Activated B cell treated with CpG ODN at 0.5 μM for 24 hours (primary cell): ENCODE measurements at places on chromosomes 12 and 14.

DNA sequence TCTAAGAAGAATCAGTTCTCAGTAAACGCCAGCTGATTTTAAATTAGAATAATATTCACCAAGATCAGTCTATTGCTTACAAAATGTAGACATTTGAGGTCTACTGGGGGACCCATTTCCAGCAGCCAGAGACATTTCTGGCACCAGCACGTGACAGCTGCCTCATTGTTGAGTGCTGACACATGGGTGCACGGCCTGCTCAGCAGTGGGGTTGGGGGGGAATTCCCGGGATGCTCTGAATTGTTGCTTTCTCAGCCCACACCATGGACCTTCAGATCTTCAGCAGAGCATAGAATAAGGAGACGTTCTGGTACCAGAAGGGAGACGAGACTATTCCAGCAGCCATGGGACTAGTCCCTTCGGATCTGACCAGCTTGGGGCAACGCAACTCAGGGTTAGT is 18.3 kb downstream of the PLEKHG7 start:
- no peak for DNase-seq

DNA sequence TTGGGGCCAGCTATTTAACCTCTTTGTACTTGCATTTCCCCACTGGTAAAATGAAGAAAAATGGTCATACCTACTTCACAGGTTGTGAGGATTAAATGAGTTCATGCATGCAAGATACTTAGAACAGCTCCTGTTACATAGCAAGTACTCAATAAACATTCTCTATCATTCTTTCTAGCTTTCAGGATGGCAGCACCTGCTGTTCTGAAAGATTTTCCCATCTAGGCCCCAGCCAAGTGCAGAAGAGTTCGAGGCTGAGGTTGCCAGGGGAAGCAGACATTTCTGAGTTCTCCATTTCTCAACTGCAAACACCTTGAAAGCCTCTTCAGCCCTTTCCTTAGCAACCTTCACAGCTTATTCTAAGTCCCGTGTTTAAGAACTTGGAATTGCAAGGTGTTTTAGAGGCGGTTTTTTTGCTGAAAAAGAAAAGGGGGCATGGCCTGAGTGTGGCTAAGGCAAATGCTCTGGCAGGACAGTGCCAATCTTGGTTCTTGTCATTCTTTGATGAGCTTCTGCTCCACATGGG is 73.0 kb upstream of the PRMT8 start:
- DNase-seq = no peak

DNA sequence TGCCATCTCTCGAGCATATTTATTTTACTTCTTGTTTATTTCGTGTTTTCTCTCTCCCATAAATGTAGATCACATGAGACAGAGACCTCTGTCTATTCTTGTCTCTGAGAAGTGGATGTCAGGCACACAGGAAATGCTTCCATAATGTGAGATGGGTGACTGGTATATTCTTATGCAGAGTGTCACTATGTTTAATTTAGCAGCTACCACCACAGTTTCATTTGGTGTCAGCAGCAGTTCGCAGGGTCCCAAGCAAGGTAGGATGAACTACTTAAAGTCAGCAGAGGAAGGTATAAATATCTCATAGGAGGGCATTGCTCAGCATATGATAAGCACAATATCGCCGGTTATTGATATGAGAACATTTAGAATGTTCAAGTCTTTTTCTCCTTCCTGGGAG is 180.9 kb upstream of the CNTN1 start:
- DNase-seq = no peak

- no peak for DNase-seq
Observed at GRCh38 chr12:45913631-45914030, 76.7 kb downstream of the SCAF11 start.

GRCh38 chr12:79482323-79482722 is 208.4 kb downstream of the PAWR start:
- DNase-seq = no peak

- DNase-seq = no peak
Observed at GRCh38 chr12:131592972-131593371, 117.9 kb upstream of the SFSWAP start.

GRCh38 chr12:121065345-121065744 is 26.3 kb upstream of the OASL start:
- DNase-seq = no peak

- DNase-seq = no peak
Observed at GRCh38 chr12:104687823-104688573, 231.2 kb downstream of the CHST11 start.

DNA sequence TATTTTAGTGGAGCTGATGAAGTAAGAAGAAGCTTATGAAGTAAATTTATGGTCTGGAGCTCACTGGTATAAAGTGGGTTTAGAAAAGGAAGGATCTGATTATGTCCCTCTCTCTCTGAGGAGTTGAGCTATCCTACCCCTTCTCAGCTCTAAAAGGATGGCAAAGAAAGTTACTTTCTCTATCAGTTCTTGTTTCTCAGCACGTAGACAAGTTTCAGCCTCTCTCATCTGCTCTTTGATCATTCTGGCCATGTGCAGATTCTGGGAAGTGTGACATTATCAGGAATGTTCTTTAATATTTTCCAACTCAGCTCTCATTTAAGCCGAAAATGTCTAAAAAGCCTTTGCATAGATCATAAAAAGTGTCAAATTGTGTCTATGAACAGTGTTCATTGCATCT is 5.8 kb upstream of the EGLN3 start:
- DNase-seq = no peak

GRCh38 chr12:109309381-109310246 is 530 bp upstream of the FOXN4 start:
- no peak for DNase-seq

GRCh38 chr12:110146986-110147385 is 22.8 kb downstream of the IFT81 start:
- no peak for DNase-seq

DNA sequence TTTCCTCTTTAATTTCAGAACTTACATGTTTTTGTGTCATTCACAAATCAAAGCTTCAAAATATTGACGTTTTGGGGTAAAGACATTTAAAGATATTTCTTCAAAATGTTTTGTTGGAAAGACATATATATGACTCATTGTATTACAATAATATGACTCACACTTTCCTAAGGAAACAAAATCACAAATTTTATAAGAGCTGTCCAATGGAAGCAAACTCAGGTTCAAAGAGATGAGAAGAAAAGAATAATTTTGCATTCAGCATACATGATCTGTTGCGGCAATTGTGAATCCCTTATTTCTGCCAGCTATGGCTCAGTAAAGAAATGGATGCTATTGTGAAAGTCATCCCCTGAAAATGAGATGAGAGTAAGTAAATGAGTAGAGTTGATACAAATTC is 82.7 kb downstream of the GRIP1 start:
- no peak for DNase-seq

DNA sequence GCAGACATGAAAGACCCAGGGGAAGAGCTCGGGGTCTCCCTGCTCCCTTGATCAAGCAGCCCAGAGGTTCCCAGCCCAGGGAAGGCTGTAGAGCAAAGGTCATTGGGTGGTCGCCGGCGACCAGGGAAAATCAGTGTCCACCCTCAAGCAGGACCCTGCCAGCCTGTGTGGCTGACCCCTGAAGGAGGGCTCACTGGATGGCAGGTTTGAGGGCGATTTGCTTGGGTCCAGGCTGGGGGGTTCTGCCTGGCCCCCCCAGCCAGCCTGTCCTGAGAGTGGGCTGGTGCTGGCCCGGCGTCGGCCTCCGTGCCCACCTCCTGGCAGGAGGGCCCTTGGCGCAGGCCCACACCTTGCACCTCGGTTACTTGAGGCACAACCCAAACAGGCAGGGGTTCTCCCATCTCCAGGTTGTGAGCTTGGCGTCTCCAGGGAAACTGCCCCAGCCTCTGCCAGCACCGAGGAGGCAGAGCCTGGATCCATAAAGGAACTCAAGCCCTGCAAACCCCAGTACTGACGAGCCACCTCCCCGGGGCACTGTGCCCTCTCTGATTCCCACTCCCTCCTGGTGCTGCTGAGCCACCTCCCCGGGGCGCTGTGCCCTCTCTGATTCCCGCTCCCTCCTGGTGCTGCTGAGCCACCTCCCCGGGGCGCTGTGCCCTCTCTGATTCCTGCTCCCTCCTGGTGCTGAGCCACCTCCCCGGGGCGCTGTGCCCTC is 329.0 kb upstream of the SFSWAP start:
- no peak for DNase-seq

DNA sequence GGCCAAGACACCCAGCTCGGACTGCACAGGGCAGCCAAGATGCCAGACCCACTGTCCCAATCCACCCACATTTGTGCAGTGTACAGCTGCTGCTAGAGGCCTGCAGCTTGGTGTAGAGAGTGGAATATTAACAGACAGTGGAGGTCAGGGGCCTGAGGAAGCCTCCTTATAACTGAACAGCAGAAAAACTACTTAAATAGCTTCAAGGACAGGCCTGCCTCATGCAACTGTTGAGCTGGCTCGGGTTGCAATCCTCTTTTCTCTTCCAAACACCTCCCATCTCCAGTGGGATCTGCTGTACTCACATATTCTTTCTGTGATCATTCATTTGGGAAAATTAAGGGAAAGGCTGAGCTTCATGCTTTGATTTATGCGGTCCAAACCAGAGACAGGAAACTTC is 1043.2 kb upstream of the TMEM132C start:
- no peak for DNase-seq

DNA sequence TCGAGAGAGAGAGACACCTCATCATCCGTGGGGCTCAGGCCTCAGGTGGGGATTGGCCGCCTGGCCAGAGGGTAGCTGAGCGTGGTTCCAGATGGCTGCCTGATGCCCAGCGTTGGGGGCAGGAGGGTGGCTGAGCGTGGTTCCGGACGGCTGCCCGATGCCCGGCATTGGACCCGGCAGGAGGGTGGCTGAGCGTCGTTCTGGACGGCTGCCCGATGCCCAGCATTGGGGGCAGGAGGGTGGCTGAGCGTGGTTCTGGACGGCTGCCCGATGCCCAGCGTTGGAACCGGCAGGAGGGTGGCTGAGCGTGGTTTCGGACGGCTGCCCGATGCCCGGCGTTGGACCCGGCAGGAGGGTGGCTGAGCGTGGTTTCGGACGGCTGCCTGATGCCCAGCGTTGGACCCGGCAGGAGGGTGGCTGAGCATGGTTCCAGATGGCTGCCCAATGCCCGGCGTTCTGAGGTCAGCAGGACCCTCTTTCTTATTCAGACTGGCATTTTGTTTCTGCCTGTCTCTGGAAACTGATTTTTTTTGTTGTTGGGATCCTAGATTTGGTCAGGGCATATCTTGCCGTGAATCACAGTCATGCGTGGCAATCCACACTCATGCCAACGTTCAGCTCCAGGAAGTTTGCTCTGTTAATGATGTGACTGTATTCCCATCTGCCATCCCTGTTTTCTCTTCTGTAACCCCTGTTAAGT is 40.7 kb downstream of the GALNT9 start:
- no peak for DNase-seq

- DNase-seq = no peak
Observed at GRCh38 chr14:96739200-96739910, 57.8 kb upstream of the VRK1 start.

- DNase-seq = no peak
Observed at GRCh38 chr12:62484233-62484632, 17.6 kb downstream of the MON2 start.

DNA sequence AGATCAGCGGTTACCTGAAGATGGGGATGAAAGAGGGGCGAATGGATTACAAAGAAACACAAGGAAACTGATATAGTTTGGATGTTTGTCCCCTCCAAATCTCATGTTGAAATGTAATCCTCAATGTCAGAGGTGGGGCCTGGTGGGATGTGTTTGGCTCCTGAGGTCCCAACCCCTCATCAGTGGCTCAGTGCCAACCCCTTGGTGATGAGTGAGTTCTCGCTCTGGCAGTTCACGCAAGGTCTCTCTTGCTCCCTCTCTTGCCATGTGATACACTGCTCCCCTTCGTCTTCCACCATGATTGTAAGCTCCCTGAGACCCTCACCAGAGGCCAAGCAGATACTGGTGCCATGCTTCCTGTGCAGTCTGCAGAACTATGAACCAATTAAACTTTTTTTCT is 28.0 kb downstream of the ITGA7 start:
- no peak for DNase-seq

- no peak for DNase-seq
Observed at GRCh38 chr14:73145371-73145770, 9.1 kb downstream of the PSEN1 start.

DNA sequence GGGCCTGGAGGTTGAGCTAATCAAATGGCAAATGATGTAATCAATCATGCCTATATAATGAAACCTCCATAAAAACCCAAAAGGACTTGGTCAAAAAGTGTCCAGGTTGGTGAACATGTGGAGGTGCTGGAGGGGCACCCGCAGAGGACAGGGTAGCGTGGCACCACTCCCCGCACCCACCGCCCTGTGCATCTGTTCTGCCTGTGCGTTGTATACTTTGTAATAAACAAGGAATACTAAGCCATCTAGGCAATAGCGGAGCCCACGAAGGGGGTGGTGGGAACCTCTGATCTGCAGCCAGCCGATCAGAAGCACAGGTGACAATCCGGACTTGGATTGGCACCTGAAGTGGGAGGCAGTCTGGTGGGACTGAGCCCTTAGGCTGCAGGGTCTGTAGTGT is 75.8 kb upstream of the GPR68 start:
- no peak for DNase-seq

GRCh38 chr14:20714593-20715250 is 26.2 kb downstream of the ANG start:
- no peak for DNase-seq

DNA sequence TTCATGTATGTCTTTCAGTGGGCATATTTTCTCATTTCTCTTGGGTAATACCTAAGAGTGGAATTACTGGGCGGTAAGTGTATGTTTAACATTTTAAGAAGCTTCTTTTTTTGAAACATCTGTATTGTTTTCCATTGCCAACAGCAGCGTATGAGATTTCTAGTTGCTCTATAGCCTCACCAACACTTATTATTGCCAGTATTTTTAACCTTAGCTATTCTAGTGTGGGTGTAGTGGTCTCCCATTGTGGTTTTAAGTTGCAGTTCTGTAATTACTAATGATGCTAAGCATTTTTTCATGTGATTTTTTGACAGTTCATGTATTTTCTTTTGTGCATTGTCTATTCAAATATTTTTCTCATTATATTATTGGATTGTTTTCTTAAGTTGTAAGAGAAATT is 101.9 kb upstream of the EEA1 start:
- no peak for DNase-seq

DNA sequence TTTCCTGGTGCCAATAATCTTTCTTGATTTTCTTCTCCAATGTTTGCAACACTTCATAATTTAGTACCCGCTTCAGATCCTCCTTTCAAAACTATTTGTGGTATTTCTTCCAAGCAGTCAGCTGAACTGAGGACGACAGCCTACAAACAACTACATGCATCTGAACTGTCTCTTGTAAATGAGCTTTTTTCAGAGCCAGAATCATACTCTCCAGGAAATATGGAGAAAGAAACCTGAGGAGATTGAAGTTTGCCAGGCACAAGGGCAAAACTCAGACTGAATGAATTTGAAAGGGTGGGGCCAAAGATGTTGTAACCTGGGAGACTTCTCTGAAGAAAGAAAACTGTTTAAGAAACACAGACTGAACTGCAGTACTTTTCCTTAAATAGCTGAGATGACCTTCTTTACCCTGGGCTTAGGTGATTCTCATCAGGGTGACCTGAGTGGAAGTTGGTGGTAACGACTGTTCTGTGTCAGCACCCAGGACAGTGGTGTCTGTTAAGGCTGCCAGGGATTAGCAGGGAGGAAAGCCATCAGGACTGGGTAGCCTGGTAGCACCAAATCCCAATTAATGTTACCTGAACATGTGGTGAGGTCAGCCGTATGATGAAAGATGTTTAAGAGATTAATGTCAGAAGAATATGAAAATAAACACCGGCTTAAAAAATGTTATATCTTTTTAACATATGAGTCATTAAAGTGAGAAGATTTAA is 95.0 kb downstream of the TGFB3 start:
- DNase-seq = no peak
